ENCODE measurements at places on chromosomes 11 and 22.

GRCh38 chr22:48677621-48678020 lies 1150.1 kb downstream of the BRD1 start:
- H3K27me3 ChIP-seq = no peaks in the 10 kb centered on the region
- no peak overlapping the region for H3K4me3 ChIP-seq
- H3K27ac ChIP-seq = no peak overlapping the region
- no peaks in the 10 kb centered on the region for H3K4me1 ChIP-seq
- DNase-seq = no peak

DNA sequence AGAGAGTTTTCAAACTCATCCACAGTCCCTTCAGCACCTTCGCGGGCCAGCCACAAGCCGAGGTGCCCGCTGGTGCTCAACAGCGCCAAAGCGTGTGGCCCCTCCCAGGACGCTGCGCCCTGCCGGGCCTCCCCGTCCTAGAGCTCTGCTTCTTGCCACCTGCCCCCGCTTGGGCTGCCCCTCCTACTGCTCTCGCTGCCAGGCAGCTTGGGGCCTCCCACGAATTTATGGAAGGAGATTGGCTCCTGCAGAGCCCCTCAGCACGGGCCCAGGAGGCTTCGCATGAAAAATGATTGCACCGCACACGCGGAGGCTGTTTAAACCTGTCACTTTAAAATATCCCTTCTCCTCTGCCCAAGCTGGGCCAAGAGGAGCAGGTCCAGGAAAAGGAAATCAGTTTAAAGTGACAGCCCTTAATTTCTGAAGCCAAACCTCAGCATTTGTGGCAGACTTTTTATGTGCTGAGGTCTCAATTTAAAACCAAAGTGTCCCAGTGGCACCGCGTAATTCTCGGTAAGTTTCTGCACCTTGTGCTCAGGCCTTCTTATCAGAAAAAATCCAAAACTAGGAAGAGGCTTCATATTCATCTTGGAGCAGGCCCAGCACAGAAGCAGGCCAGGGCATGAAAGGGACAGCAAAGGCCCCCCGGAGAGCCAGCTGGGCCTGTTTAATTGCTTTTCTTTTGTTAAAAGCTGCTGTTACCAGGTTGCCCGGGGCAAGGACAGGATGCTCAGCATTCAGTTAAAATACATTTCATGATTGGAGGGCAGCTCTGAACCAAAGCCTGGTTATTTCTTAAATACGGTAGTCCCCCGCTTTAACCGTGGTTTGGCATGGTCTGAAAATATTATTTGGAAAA lies 303.6 kb downstream of the OPCML start:
- no peak for DNase-seq
- H3K27me3 ChIP-seq = no peaks in the 10 kb centered on the region
- peaks cover 7% of the 10 kb centered on the region for H3K4me1 ChIP-seq
- H3K27ac ChIP-seq = no peak overlapping the region
- H3K36me3 ChIP-seq = no peaks in the 10 kb centered on the region
- H3K4me3 ChIP-seq = peak overlapping the region; percentile 14

DNA sequence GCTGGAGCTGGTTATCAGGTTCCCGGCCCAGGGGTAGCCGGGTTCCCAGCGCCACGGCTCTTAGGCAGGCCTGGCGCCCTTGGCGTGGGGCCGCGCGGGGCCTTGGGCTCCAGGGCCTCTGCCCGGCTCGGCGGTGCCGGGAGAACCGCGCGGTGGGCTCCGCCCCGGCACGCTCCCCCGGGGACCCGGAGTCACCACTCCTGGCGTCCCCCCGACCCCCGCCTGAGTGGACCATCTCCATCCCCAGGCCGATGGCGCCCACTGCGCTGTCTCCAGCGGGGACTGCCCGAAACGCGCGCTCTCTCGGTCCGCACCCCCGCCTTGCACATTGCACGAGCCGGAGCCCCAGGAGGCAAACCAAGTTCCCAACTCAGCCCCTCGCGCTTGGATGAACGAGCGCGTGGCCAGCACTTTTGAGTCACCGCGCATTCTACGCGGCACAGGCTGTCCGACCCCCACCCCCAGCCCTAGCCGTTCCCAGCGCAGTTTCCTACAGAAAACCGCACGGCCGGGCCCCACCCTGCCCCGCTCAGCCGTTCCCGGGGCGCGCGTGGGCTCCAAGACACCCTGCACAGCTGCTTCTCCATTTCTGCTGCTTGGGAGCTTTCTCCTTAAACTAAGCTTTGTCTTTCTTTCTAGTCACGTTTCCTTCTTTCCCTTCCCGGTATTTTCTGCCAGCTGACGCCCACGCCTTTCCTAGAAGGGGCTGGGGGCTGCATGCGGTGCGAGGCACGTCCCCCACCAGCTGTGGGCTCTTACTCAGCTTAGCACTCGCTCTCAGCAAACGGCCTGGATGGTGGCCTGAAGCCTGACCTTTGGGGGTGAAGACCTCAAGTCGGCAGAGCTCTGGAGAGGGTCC lies 650 bp upstream of the CHID1 start:
- peak overlapping the region; percentile 94 for H3K27ac ChIP-seq
- peak overlapping the region; percentile 68 for H3K4me3 ChIP-seq
- DNase-seq = peak; percentile 83

GRCh38 chr22:45585437-45585755 lies 82.7 kb downstream of the FBLN1 start:
- peak overlapping the region; percentile 34 for H3K27ac ChIP-seq
- no peaks in the 10 kb centered on the region for H3K27me3 ChIP-seq
- peaks cover 26% of the 10 kb centered on the region for H3K36me3 ChIP-seq
- H3K4me1 ChIP-seq = peaks cover 11% of the 10 kb centered on the region
- no peak overlapping the region for H3K4me3 ChIP-seq
- DNase-seq = no peak

- H3K4me3 ChIP-seq = no peak overlapping the region
- no peak overlapping the region for H3K27ac ChIP-seq
- H3K27me3 ChIP-seq = no peaks in the 10 kb centered on the region
- DNase-seq = no peak
Measured at GRCh38 chr11:79363861-79364378, 76.9 kb downstream of the TENM4 start.

DNA sequence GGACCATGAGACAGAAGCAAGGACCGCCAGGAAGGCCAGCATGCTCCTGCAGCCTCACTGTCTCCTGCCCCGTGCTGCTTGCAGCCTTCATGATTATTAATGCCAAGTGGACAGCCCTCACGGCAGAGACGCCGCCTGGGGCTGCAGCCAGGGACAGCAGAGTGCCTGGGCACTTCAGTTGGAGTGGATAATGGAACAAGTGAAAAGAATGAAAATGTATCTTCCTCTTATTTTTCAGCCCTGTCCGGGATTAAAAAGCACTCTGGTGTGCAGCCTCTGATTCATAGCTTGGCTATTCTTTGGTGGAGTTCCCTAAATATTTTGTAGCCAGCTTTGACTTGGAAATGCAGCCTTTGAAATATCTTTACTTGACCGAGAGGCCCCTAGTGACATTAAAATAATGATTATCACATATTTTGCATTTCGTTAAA lies 1404.2 kb downstream of the BRD1 start:
- no peak overlapping the region for H3K4me3 ChIP-seq
- H3K36me3 ChIP-seq = no peaks in the 10 kb centered on the region
- H3K4me1 ChIP-seq = no peaks in the 10 kb centered on the region
- DNase-seq = no peak
- no peaks in the 10 kb centered on the region for H3K27me3 ChIP-seq

DNA sequence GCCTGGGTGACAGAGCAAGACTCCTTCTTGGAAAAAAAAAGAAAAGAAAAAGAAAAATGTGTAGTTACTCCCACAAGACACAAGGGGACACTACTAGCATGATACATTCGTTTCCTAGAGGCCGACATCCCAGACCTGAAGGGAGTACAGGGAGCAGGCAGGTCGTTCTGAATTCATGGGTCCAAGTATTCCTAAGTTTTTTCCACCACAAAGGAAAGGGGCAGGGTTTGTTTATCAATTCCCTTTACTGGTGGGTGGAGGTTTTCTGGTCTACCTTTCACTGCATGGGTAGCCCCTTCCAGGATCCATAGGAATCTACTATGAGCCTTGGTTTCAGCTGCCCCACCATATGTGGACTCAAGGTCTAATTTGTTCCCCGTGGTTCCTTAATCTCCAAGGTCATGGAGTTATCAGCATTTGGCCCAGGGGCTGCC lies 11.8 kb downstream of the TIGD3 start:
- H3K4me3 ChIP-seq = no peak overlapping the region
- no peak overlapping the region for H3K27ac ChIP-seq
- peaks cover 9% of the 10 kb centered on the region for H3K4me1 ChIP-seq
- no peaks in the 10 kb centered on the region for H3K27me3 ChIP-seq

GRCh38 chr11:20017320-20017719 lies 143.0 kb downstream of the DBX1 start:
- no peak for DNase-seq
- H3K4me1 ChIP-seq = no peaks in the 10 kb centered on the region
- no peaks in the 10 kb centered on the region for H3K36me3 ChIP-seq
- no peak overlapping the region for H3K27ac ChIP-seq
- no peak overlapping the region for H3K4me3 ChIP-seq

- H3K36me3 ChIP-seq = no peaks in the 10 kb centered on the region
- H3K4me3 ChIP-seq = no peak overlapping the region
- H3K27me3 ChIP-seq = no peaks in the 10 kb centered on the region
- DNase-seq = no peak
- H3K27ac ChIP-seq = peak overlapping the region; percentile 16
- peaks cover 57% of the 10 kb centered on the region for H3K4me1 ChIP-seq
Measured at GRCh38 chr11:3865388-3866193, 10.1 kb downstream of the STIM1 start.

DNA sequence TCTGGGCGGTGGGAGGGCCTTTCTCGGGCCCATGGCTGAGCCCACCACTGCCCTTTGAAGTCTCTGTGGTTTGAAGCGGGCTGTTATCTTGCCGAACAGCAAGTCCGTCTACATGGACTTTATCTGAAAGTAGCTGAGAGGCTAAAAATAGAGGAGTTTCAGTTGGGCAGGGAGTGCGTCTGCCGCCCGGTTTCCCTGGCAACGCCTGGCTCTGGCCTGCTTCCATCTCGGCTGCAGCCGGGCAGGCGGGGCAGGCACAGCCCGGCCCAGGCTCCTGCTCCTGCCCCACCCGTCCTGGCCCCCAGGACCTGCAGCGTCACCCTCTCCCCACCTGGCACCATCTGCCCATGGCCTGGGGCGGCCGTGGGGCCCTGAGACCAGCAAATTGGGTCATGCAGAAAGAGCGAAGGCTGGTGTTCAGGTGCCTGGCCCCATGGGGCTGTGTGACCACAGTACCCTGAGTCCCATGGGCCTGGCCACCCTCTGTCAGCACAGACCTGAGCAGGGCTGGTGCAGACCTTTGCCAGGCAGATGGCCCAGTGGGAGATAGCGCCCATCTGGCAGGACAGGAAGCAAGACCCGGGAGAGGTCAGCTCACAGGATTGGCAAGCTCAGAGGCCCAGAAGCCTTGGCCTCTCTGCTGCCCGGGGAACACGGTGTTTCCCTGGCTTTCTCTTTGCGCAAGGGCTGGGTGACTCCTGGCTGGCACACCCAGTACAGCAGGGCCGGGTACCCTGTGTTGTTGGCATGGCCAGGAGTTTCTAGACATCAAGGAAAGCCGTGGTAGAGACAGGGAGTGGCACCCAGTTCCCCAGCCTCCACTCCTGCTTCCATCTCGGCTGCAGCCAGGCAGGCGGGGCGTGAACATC lies 79.1 kb upstream of the KCNQ1OT1 start:
- DNase-seq = peak; percentile 80
- peak overlapping the region; percentile 75 for H3K27ac ChIP-seq
- no peaks in the 10 kb centered on the region for H3K36me3 ChIP-seq
- H3K27me3 ChIP-seq = no peaks in the 10 kb centered on the region
- no peak overlapping the region for H3K4me3 ChIP-seq

DNA sequence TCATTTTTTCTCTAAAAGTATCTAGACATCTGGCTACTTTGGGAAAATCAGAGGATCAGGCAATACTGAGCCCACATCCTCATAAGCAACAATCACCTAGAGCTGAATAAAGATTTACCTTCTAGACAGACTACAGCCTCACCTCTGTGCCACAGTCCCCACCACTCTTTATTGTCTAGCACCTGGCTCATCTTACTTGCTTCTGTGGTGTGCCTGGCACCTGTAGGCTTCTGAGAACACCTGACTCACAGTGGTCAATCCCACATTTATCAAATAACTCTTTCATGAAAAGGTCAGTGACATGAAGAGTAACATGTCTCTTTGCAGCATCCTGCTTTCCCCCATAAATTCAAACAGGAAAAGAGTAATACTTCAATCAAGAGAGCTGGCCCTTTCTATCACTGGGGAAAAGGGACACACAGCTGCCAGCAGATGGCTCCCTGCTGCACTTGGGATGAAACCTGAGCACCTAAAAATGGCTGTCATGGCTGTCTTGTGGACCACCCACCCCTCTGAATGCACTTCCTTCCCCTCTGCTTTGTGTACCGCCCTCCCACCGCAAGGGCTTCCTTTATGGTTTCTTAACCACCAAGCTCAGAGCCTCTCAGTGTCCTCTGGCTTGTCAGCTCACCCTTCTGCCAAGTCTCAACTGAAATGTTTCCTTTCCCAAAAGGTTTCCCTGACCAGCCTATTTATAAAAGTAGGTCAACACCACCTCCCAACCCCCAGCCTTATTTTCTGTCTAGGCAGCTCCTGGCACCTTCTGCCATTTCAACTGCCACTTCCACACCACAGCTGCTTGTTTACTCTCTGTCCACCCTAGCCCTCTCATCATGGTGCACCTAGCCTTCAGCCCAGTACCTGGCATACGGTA lies 9.3 kb downstream of the TFIP11 start:
- no peaks in the 10 kb centered on the region for H3K27me3 ChIP-seq
- H3K27ac ChIP-seq = no peak overlapping the region
- no peak overlapping the region for H3K4me3 ChIP-seq
- no peak for DNase-seq
- peaks cover 7% of the 10 kb centered on the region for H3K4me1 ChIP-seq
- peaks cover 93% of the 10 kb centered on the region for H3K36me3 ChIP-seq

GRCh38 chr22:31275576-31275975 lies 16.7 kb downstream of the PIK3IP1 start:
- H3K27ac ChIP-seq = no peak overlapping the region
- H3K4me1 ChIP-seq = peaks cover 26% of the 10 kb centered on the region
- H3K27me3 ChIP-seq = no peaks in the 10 kb centered on the region
- peaks cover 84% of the 10 kb centered on the region for H3K36me3 ChIP-seq
- H3K4me3 ChIP-seq = no peak overlapping the region
- no peak for DNase-seq

DNA sequence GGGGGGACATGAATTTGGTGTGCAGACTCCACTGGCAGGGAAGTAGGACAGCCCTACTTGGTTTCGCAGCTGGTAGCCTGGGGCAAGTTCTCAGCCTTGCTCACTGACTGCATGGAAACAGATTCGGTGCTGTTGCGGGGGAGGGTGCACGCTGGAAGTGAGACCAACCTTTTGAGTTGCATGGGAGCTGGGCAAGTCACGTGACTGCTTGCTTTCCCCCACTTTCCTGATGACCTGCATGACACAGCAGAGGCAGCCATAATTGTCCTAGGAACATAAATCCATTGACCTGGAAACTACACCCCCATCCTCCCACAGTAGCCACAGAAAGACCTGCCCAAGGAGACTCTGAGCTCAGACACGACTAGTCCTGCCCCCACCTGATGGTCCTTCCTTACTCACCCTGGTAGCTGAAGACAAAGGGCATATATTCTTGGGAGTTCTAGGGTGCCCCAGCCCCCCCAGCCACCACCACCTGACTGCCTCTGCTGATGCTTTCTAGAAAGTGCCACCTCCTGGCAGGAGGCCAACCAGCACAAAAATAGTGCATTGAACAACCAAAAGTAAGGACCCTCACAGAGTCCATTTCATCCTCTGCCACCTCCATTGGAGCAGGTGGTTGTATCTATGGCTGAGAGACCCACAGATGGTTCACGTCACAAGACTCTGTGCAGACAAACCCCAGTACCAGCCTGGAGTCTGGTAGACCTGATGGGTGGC lies 4.1 kb upstream of the HBG2 start:
- H3K27me3 ChIP-seq = no peaks in the 10 kb centered on the region
- H3K4me3 ChIP-seq = no peak overlapping the region
- no peak overlapping the region for H3K27ac ChIP-seq
- no peak for DNase-seq
